Globus pallidus (tissue), 1 donor: ENCODE measurements at places on chromosomes 7 and 10.

- no peak for DNase-seq
These were observed 2.2 kb downstream of the PON2 start for GRCh38 chr7:95432606-95433005.

- DNase-seq: no peak
These were observed 148.5 kb upstream of the AKR1E2 start for GRCh38 chr10:4677296-4678021.

DNA sequence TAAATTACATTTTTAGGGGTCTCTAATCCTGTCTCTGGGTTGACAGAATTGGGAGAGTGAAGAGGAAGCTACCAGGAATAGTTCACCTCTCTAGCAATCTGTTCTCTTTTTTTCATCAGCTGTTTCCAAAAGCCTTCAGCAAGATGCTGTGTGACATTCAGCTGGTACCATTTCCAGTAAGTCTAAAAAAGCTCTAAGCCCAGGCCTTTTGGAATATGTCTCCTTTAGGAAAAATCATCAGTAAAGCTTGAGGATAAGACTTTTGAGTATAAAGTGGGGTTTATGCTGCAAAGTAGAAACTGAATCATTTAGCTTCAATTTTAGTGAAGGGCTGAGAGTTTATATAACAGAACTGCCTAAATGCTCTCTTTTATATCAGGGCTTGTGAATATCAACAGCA is 81.5 kb downstream of the CCNY start:
- no peak for DNase-seq

DNA sequence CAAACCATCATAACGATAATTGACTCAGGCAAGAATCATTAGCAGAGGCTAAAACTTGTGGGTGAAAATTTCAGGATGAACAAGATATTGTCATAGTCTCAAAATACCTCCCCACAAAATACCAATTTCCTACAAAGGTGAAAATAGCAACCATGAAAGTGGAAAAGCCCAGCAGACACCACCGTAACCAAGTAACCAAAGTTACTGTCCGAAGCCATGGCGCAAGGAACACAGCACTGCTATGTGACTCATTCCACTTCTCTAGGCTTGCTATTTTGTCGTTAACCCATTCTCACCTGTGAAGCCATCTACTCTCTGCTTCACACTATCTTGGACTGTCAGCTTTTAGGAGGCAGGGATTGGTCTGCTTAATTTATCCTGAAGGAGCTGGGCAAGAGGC is 113.8 kb upstream of the CACUL1 start:
- DNase-seq: no peak

DNA sequence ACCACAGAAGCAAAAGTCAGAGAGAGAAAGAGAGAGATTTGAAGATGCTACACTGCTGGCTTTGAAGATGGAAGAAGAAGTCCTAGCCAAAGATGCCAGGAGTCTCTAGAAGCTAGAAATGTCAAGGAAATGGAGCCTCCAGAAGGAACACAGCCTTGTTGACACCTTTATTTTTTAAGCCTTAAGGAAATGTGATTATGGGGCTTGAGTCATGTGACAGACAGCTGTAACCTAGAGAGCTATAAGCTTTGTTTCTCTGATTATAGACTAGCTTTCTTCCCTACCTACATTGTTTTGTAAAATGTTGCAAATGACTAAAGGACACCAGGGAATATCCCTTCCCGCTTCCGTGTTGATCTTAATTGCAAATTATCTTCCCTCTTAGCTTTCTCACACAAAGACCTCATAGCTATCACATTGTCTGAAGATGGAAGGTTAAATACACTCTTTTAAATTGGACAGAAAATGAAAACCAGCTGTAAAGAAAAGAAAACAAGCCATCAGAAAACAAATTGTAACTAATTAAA is 199.9 kb downstream of the ARHGAP12 start:
- DNase-seq: no peak
